ENCODE measurements at places on chromosomes 7 and 10. TPM values are rescaled to one million over a fixed set of nuclear protein-coding genes. Genes with fewer than 3 reads are reported as not detected.

GRCh38 chr7:156640257-156640948 lies at the start of gene RNF32:
RNF32 (plus strand) TSS chr7:156640774; CDS start chr7:156643878, 3,104 bp downstream.
- DNase-seq = peak; percentile 95

OPN1SW gene
- 0.74 TPM for polyA plus RNA-seq

EVX1 gene
- polyA plus RNA-seq = not detected

- peak; percentile 95 for DNase-seq
These were observed 2.8 kb downstream of the FAM180A start for GRCh38 chr7:135745703-135746312.

- no peak for DNase-seq
These were observed 8.2 kb upstream of the SORBS1 start for GRCh38 chr10:95569368-95569767.

- DNase-seq = peak; percentile 24
These were observed 20.5 kb downstream of the NOM1 start for GRCh38 chr7:156969972-156970420.

FAM24B gene
- polyA plus RNA-seq = 0.94 TPM

- no peak for DNase-seq
These were observed 110.6 kb downstream of the ZMIZ1 start for GRCh38 chr10:79179164-79179956.

CTBP2 gene
- 67.8 TPM for polyA plus RNA-seq

DNA sequence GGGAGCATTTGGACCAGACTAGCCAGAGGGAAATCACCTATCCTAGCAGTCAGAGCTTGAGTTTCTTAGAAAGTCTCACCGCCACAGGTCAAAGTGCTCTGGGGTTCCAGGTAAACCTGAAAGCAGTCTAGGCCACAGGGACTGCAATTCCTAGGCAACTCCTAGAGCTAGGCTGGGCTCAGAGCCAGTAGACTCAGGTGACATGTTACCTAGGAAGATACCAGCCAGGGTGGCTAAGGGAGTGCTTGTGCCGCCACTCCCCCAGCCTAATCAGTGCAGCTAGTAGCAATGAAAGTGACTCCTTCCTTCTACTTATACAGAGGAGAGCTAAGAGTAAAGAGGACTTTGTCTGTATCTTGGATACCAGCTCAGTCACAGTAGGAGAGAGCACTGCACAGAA lies 348.7 kb upstream of the HPS1 start:
- DNase-seq = no peak

ABCA13 gene
- not detected for polyA plus RNA-seq

DNA sequence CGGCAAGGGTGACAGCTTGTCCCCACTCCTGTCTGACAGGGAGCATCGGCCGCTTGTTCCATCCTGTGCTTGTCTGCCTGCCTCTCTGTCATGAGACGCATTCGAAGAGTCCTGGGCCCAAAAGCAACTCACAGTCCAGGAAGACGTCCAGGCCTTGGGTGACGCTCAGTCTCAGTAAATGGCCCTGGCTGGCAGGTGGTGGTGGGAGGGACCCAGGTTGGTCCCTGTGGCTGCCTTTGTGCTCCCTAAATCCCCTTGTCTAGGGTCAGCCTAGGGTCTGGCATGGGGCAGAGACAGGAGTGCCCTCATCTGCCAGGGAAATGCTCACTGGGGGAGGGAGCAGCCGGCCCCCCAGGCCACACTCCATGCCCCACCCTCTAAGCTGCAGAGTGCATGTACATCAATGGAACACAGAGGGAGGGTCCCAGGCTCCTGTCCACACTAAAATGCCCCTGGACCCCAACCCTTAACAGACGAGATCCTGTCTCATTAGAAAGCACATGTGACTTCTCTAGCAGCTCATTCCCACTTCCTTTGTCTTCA lies 295.2 kb upstream of the ZNF32 start:
- no peak for DNase-seq

- DNase-seq = no peak
These were observed 54.6 kb downstream of the NOD1 start for GRCh38 chr7:30423788-30424505.

DNA sequence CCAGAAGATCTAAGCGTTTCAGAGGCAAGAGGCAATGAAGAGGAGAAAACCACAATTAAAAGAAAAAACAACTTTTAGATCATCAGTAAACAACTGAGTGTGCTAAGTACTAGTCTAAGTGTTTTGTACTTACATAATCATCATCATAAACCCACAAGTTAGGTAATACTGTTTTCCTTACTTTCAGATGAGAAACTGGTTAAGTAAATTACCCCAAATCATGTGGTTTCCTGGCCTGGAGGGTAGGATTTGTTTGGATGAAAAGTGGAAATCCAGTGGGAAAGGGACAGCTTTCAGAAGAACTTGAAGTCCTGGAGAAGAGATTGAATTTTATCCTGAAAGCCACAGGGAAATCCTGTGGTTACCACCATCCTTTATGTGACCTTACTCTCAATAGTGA lies 463.3 kb downstream of the LRMDA start:
- no peak for DNase-seq

DNA sequence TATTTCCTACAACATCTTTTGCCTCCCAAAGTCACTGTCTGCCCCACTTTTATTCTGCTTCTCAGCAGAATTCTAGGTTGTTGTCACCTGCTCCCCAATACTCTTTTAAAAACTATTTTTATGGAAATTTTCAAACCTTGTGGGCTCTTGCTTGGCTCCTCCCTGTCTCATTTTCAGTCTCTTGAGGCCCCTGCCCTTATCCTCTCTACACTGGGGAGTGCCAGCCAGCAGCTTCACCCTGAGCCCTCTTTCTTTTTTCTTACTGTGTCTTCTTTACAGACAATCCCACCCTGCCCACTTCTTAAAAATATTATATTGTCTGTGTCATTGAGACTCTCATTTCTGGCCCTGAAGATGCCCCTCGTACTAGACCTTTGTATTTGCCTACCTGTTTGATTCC lies 61.7 kb upstream of the TMEM248 start:
- DNase-seq = no peak

DNA sequence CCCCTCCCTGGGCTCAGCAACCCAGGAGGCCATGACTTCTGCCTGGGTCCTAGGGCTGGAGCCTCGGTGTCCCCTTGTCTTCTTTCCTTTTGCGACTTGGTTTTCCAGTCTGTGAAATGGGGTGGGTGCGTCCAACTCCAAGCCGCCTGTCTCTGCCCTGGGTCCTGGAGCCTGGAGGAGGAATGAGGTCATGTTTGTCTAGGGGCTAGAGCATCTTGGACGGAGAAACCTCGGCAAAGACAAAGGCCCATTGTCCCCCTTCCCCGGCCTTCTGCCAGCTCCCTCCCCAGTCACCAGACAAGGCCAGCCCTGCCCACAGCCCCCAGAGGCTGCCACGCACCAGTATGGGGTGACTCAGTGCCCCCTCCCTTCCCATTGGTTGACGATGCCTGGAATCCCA lies 39.8 kb upstream of the ELN start:
- peak; percentile 70 for DNase-seq

GRCh38 chr7:96052860-96053470 lies 268.9 kb downstream of the SLC25A13 start:
- no peak for DNase-seq

GRCh38 chr7:112206238-112206990 lies at the start of the genes DOCK4 and ZNF277:
DOCK4 (minus strand) TSS chr7:112206399; CDS start chr7:112206138, 261 bp downstream.
ZNF277 (plus strand) TSS chr7:112206695; CDS start chr7:112206717, 22 bp downstream.
- peak; percentile 100 for DNase-seq

DNA sequence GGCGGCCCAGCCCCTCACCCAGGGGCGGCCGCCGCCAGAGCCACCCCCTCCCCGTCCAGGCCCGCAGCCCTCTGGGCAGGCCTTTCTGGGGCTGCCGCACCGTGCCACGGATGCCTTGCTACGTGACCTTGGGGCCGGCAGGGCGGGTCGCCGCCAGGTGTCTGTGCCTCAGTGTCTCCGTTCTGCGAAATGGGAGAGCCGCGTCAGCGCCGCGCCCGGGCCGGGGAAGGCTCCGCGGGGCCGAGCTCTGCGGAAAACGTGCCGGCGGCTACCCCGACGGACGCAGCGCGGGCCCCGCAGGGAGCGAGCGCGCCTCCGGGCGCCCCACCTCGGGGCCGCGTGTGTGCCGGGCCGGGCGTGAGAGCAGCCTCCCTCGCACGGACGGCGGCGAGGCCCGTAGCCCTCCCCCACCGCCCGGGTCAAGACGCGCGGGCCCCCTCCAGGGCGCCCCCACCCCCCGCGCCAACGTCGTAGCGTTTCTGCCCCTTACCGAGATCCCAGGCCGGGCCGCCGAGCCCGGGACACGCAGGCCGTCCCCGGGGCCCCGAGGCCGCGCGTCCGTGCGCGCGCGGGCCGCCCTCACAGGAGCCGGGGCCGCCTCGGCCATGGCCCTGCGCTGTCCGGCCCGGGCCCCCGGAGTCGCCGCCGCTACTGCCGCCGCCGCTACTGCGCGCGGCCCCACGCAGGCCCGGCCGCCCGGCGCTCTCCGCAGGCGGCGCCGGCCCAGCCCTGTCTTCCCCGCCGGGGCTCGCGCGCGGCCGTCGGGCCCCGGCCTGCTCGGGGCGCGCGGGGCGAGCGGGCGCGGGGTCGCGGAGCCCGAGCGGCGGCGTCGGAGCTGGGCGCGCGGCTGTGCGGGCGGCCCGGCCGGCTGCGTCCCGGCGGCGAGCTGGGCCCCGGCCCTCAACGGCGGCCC lies 1.1 kb downstream of the ZNF777 start:
- DNase-seq = peak; percentile 58

DNA sequence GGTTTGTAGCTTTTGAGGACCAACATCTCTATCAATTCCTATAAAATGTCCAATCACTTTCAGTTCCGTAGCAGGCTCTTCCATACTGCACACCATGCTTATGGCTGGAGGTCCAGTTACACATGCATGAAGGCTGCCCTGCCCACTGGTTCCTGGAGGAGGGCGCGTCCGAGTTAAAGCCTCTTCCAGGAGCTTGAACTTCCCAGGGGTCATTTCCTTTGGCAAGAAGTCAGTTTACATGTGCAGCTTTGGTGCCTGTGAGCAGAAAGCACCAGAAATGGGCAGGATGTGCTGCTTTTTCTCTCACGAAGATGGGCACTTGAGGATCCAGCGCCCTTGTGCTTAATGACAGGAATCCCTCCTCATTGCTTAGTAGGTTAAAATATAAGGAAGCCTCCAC lies 17.6 kb upstream of the PHYH start:
- no peak for DNase-seq

DNA sequence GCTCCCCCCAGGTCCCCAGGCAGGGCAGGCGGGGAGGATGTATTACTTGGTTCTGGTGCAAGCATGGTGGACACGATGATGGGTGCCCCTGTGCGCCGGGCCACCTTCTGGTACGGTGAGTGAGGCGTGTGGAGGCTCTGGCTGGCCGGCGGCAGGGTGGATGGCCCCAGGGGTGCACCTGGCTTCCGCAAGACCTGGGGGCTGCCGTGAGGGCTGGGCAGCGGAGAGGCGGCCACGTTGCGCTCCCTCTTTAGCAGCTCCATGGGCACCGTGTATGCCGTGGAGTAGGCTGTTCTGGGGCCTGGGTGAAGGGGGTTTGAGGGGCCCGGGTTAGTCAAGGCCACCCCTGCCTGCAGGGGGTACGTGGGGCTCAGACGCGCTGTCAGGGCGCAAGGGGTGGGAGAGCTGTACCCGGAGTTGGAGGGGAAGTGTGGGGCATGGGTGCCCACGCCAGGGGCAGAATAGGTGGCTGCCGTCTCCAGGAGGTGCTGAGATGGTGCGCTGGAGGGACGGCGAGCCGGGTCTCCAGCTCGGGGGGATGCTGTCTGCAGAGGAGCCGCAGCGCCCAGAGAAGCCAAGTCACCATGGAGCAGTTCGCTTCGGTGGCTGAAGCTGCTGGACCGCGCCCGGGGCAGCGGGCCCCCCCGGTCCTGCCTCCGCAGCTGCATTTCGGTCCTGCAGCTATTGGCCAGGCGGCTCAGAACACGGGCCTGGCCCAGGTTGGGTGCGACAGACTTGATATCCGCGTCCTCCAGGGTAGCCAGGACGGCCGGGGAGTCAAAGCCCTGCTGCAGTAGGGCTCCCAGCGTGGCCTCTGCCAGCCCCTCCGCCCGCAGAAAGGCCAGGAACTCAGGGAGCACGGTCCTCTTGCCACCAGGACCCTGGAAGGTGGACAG lies 84.4 kb downstream of the ZRANB1 start:
- DNase-seq = no peak

- DNase-seq = no peak
These were observed 7.0 kb upstream of the ALDH18A1 start for GRCh38 chr10:95663496-95663895.

- no peak for DNase-seq
These were observed 1.9 kb upstream of the EBF3 start for GRCh38 chr10:129965959-129966358.

DYNC1I1 gene
- polyA plus RNA-seq = 20.6 TPM

ITPRID1 gene
- not detected for polyA plus RNA-seq

DNA sequence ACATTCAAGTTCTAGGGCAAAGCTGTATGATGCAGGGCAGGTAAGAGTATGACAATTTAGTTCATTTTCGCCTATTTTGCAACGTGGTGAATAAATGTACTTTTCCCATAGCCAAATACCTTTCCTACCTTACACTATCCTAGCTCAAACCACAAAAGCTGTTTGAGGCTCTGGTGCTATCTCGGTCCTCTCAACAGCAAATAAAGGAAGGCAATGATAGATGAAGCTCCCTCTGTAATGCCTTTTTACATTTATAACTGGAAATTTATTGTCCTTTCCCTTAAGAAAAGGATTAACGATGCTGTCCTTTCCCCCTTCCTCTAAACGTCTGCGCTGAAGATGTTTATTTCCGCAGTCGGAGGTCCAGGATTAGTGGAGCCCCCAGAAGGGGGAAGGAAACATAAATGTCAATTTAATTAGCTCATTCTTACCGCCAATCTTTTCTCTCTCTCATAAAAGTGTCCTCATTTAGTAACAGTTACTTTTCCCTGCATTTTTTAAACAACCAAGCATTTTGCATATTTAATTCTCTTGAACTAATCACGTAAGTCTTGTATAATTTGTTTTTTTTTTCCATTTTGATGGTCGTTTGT lies 114.6 kb downstream of the PIP4K2A start:
- no peak for DNase-seq

GRCh38 chr10:127298381-127298780 lies 102.0 kb upstream of the INSYN2A start:
- no peak for DNase-seq
